ENCODE measurements at places on chromosomes 1 and 21.

- DNase-seq = no peak
Observed at GRCh38 chr1:105172788-105173187, 1423.1 kb downstream of the AMY1C start.

GRCh38 chr1:64263856-64264255 is 60.4 kb downstream of the UBE2U start:
- DNase-seq = no peak

DNA sequence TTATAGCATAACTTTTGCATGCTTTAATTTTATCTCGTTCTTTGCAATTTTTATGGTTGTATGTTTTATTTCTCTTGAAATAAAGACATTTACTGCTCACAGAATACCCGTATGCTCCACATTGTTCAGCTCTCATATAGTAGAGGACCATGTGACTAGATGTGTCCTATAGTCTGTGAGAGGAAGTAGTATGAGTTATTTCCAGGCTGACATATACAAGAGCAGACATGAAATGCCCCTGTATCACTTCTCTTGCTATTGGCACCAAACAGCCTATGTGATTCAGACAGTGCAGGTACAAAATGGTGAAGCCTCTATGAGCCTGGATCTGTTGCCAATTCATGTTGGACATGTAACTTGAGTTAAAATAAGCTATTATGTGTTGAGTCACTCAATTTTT is 5.8 kb upstream of the FCRL5 start:
- DNase-seq = no peak

- DNase-seq = no peak
Observed at GRCh38 chr1:60126723-60127122, 53.2 kb upstream of the C1orf87 start.

DNA sequence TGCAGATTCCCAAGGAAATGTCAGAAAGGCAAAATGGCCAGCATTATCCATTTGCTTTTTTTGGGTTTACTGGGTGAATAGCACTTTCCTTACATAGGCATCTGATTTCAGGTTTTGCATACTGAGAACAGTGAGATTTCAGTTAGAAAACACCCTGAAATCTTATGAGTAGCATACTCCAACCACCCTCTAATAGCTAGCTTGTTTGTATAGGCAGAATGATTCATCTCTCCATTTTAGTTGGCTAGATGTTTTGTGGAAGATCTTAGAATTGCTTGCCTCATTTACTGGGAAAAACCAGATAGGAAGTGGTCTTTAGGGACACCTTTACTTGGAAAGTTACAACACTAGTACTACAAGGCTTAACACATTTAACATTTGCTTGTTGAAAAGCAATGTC is 10.4 kb downstream of the KYAT3 start:
- DNase-seq = no peak

- DNase-seq = no peak
Observed at GRCh38 chr1:98478121-98478520, 183.4 kb upstream of the SNX7 start.

GRCh38 chr1:30798389-30799232 is 41.0 kb upstream of the LAPTM5 start:
- DNase-seq = no peak

GRCh38 chr1:169585181-169585580 is 1.1 kb downstream of the F5 start:
- no peak for DNase-seq

DNA sequence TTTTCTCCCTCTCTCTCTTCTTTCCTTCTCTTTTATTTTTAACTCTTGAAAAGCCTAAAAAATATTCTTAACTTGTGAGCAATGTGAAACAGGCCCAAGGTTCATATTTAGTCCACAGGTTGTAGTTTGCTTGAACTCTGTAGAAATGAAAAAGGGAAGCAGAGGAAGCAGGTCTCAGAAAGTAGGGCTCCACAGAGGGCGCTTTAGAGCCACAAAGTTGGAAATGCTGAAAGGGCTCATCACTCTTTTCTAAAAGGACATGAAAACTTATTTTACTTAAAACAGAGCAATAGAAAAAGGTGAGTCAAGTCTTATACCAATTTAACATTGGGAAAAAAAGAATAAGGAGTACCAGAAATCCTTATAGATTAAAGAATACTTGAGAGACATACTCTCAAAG is 247.0 kb downstream of the USP25 start:
- DNase-seq = no peak

DNA sequence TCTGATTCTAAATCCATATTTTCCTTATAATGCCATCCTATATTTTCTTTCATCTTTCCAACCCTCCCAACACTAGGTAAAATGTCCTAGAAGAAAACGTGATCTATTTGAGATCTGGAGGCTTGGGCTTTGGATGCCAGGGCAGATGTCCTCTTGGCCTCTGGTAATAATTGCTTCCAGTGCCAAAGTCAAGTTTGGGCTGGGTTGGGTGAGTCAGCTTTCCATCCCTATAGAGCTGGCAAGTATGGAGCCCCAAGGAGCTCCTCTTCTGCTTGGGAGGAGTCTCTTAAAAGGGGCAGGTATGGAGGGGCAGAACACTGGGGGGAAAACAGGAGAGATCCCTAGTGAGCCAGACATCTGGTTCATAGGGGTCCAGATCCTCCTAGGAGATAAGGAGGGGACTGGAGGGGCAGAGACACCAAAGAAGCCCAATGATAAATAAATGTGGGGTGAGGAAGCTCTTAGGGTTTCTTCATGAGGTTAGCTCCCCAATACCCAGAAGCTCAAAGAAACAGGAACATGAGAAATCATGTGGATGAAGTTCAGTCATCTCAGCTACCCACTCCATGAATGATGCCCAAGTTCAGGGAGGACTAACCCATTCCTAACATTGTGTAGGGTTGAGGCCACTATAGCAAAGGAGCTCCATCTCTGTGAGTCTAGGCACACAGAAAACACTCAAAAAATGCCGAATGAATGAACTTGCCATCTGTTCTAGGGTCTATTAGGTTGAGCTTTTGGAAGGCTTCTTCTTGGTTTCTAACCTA is 3.5 kb downstream of the C1orf116 start:
- no peak for DNase-seq

GRCh38 chr1:241081473-241081872 is 275.5 kb downstream of the RGS7 start:
- DNase-seq = no peak

- no peak for DNase-seq
Observed at GRCh38 chr1:25055324-25055780, 125.3 kb upstream of the RUNX3 start.

DNA sequence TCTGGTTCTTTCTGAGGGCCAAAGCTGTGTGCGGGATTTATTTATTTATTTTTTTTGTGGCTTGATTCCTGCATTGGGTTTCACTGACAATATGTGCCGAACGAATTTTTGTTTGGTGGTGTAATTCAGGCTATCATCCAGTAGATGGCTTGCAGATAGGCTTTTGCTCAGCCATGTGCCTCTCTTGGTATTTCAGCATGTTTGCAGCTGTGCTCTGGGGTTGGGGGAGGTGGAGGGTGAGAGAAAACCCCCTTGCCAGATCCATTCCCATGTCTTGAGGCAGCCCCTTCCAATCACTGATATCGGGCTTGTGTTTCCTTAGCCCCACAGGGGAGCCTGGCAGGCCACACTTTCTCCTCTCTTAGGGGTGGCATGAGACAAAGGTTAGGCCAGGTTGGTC is 302.4 kb downstream of the PTGER3 start:
- DNase-seq = no peak

- no peak for DNase-seq
Observed at GRCh38 chr1:22841860-22842281, 130.8 kb downstream of the LACTBL1 start.

DNA sequence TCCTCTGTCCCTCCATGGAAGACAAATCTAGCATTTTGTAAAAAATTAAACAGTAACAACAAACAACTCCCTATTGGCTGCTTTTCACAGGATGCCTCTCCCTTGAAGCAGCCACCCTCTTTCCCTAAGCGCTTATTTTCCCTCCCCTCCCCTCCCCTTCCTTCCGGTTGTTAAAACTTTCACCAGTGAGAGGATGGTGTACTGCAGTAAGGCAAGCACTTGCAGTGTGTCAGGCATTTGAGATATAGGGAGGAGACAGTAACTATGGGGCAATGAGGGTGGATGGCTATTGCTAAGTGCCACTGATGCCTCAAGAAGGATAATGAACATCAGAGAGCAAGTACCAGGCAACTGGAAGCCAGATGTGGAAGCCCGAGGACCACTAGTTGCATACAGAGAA is 19.1 kb upstream of the KIAA1614 start:
- DNase-seq = no peak

DNA sequence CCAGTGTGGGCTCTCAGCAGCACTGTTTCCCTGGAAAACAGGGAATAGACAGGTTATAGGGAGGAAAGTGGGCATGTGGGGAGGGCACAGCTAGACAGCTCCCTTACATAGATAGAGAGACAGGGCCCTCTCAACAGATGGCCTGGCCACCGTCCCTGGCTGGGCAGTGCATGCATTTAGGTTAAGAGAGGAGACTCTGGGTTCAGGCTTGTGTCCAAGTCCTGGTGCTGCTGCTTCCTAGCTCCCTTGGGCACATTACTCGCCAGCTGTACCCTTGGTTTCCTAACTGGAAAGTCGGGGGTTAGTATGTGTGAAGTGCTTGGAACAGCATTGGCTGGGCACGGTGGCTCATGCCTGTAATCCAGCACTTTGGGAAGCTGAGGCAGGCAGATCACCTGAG is 9.1 kb downstream of the PLOD1 start:
- no peak for DNase-seq

- DNase-seq = no peak
Observed at GRCh38 chr1:226679853-226680516, 59.1 kb downstream of the ITPKB start.

- DNase-seq = no peak
Observed at GRCh38 chr1:36203554-36204346, 20.5 kb upstream of the THRAP3 start.

GRCh38 chr1:40927781-40928180 is 51.7 kb upstream of the CTPS1 start:
- DNase-seq = no peak

DNA sequence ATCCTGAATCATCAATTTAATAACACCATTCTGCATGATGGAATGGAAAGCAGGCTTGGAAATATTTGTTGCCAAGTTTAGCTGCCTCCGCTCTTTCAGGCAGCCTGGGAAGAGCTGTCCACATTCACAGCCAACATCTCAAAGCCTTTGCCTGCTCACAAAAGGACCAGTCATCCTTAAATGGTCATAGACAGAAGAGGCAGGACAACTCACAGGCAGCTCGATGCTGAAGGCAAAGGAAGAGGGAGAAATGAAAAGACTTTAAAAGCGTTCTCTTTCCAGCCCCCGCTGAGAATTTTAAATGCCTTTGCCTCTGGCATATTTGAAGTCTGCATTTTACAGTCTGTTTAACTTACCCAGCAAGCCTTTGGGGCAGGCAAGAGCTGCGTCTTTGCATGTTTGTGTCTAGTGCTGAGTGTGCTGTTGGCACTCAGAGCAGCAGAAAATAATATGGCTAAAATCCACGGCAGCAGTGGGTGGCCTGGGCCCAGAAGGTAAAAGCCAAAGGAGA is 68.9 kb downstream of the NMNAT2 start:
- peak; percentile 49 for DNase-seq

- DNase-seq = no peak
Observed at GRCh38 chr1:201708691-201709090, 120.3 kb upstream of the IPO9 start.

GRCh38 chr1:207828485-207829158 is 76.8 kb downstream of the CD46 start:
- no peak for DNase-seq

DNA sequence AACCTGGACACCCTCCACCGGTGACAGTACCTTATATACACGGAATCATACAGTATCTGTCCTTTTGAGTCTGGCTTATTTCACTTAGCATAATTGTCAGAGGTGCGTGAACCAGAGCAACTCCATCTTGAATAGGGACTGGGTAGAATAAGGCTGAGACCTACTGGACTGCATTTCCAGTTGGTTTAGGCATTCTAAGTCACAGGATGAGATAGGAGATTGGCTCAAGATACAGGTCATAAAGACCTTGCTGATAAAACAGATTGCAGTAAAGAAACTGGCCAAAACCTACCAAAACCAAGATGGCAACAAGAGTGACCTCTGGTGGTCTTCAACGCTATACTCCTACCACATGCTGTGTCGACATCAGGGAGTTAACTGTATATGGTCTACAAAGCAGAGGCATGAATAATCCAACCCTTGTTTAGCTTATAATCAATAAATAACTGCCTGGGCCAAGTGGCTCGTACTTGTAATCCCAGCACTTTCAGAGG is 1.4 kb upstream of the FDPS start:
- DNase-seq = no peak

GRCh38 chr1:6904476-6905170 is 119.4 kb downstream of the CAMTA1 start:
- DNase-seq = no peak

DNA sequence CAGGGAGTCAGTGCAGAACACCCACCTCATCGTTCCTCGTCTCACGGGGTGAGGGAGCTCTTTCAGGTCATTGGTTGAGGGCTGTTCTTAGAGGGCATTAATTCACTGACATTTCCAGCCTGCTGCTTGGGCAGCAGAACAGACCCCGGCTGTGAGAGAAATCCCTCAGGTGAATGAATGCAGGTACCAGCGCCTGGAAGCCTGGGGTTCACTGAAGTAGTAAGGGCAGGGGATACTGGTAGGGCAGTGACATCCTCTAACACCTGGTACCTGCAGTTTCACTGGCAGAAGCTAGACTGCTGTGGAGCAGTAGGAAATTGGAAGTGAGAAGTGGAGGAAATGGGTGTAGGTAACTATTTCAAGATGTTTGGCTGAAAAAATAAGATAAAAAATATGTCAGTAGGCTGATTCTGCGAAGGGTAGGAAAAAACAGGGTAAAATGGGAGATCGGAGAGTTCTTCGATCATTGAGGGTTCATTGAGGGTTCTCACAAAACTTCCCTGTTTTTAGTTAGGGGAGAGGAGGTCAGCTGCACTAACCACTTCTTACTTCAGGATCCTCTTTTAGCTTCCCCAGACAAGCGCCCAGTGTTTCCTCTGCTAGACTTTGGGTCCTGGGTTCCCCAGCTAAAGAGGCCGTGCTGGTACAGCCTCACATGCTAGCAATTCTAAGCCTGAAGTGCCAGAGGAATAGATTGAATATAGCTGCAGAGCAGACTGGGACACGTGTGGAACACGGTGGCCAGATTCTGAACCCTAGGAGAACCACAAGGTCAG is 55.2 kb downstream of the RNF220 start:
- DNase-seq = no peak

DNA sequence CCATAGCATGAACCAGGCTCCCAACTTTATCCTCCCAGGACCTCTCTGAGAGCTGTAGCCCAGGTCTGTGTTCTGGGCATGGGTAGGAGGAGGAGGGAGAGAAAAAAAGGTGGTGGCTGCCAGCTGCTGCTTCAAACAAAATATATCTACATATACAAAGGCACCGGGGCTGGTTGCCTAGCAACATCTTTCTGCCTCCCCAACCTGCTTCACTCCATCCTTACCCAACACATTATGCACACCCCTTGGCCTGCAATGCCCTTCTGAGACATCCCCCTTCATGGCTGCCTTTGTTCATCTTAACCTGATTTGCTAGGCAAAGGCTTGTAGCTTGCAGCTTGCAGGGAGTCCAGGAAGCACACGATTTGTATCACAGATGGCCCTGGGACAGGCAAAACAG is 27.2 kb upstream of the ATP1A1 start:
- no peak for DNase-seq

GRCh38 chr1:23187637-23188036 is 19.0 kb upstream of the LUZP1 start:
- no peak for DNase-seq
